ENCODE measurements at places on chromosomes 13 and 19.

GRCh38 chr13:23609414-23609760 is 39.2 kb downstream of the TNFRSF19 start:
- no peak for DNase-seq

DNA sequence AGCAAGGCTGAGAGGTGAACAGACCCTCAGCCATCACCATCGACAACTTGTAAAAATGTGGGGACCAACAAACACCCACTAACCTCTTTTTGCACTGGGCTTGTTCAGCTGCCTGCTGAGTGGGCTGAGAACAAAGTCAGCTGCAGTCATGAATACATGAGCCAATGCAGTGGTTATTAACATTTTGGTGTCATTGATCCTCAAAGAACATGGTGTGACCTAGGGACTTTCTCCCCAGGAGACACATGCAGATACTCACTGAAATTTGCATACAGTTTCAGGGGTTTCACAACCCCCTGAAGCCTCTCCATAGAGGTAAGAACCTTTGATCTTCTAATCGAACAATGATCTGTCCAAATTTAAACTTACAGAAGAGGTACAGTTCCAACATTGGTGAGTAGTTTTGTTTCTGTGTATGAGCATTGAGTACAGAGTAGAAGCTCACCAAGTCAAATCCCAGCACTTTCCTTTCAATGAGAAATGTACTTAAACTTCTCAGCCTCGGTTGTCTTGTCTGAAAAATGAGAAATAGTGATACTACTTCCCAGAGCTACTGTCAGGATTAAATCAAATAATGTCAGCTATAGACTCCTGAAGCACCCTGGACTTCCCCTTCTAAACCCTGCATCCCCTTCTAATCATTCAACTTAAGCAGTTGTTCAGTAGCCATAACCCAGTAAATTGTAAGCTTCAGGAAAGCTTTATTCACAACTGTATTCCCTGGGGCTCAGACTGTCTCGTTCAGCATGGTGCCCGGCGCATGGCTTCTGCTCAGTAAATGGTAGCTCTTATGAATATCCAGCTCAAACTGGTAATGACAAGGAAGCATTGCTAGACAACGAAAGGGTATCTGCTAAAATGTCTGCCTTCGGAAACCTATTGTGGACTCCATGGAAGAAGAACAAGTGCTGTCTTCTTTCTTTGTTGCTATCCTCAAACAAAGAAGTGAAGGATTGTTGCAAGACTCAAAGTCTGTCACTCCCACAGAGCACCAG is 148.7 kb downstream of the FOXO1 start:
- DNase-seq: no peak

GRCh38 chr19:39194832-39195542 is 1.8 kb upstream of the NCCRP1 start:
- DNase-seq: no peak

DNA sequence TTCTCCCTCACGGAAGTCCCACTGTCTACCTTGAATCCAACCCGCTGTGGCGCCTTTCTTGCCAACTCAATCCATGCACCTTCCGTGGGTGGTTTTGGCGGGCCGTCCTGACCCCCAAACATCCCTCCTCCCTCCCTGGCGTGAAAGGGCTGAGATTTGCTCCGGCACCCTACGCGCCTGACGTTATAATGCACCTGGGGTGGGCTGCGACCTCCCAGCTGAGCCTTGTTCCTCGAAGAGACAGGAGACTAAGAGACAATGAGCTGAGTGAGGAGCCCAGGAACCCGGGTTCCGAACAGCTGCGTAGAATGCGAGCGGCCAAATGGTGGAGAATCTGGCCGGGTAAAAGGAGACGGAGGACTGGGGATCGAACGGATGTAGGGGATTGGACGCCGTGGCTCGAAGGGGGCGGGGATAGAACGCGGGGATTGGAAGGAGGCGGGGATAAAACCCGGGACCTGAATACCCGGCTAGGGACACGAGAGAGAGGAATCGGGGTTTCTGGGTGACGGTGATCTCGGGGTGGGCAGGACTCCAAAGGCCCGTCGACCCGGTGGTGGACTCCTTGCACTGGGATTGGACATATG is at the start of gene CPT1C:
Gene CPT1C (plus strand): TSS at position 461 of the 587 bp plus-strand sequence. CDS start 1,137 bp downstream, outside the sequence.
- DNase-seq: peak; percentile 57

GRCh38 chr13:102694937-102695336 is at the start of gene METTL21C:
TSS of gene METTL21C (minus strand) at chr13:102695044. CDS start at chr13:102694498, 546 bp downstream.
- DNase-seq: no peak

- DNase-seq: peak; percentile 17
These were observed 450 bp downstream of the SELENOW start for GRCh38 chr19:47778954-47779351.

DNA sequence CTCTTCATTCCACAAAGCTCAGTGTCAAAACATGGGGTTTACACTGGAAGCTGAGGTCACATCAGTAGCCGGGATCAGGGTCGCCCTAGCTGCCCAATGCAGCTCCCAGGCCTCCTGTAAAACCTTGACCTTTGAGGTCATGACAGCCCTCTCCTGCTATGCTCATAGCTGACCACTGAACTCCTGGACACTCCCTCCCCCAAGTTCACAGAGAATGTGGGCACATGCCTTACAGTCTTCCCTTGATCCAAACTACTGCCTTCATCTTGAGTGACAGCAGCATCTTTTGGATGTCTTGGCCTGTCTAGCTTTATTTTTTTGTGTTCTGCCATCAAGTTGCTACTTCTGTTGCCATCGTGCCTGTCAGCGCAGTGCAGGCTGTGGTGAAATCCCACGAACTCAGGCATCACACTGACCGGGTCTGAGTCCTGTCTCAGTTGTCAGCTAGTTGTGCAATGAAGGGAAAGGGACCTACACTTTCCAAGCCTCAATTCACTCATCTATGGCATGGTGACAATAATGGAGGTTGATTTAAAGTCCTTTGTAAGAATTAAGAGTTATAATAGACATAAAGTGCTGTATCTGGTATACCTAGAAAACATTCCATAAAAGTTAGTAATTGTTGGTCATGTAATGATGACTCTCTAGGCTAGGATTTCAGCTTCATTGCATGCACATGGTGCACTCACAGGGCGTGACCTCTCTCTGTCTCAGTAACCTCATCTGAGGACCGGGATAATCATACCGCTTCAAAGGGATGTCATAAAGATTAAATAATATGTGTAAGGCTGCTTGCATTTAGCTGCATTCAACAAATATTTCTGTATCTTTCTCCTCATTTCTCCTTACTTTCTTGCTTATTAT is 16.4 kb upstream of the ALOX5AP start:
- no peak for DNase-seq

Measured in stimulated activated CD4-positive, alpha-beta T cell treated with anti-CD3 and anti-CD28 coated beads, Interleukin-12 subunit alpha, Interleukin-12 subunit beta, amount 100 ng/mL, for 4 hours (primary cell).